ENCODE measurements at places on chromosomes 1 and 21. TPM values are rescaled to one million over a fixed set of nuclear protein-coding genes. Genes with fewer than 3 reads are reported as not detected.
A peak's percentile ranks its signal among the peaks of the same experiment; 100 is the strongest.

GRCh38 chr1:244214009-244214967 is 163.2 kb downstream of the ZBTB18 start:
- H3K36me3 ChIP-seq, result no peaks in the 10 kb centered on the region
- H3K27me3 ChIP-seq, result no peaks in the 10 kb centered on the region
- peaks cover 32% of the 10 kb centered on the region for H3K4me1 ChIP-seq
- DNase-seq, result peak; percentile 96
- H3K27ac ChIP-seq, result peak overlapping the region; percentile 71

DNA sequence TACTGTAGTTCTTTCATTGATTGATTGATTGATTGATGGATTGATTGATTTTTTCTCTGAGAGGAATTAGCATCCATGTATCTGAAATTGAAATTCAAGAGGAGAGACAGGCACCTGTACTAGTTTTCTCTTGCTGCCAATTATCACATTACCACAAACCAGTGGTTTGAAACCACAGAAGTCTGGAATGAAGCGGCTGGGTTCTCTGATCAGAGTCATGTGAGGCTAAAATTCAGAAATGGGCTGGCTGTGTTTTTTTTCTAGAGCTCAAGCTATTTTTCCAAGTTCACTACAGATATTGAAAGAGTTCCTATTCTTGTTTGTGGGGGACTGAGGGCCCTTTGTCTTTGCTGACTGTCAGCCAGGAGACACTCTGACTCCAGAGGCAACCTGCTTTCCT is 10.0 kb downstream of the NBPF3 start:
- no peak overlapping the region for H3K4me3 ChIP-seq
- peaks cover 5% of the 10 kb centered on the region for H3K36me3 ChIP-seq
- no peaks in the 10 kb centered on the region for H3K27me3 ChIP-seq

DNA sequence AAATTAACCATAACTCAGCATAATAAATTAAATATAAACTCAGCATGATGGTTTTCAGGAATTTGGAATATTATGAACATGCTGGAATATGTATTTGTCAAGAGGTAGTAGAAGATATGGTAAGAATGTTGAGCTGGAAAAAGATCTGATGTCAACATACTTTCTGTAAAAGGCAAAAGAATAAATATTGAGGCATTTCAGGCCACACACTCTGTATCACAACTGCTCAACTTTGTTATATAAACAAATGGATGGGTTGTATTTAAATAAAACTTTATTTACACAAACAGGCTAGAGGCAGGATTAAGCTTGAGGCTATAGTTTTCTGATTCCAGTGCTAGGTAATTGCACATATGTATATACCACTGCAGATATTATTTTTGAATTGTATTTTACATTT is 1409.4 kb downstream of the MRPL39 start:
- H3K4me3 ChIP-seq, result no peak overlapping the region
- no peaks in the 10 kb centered on the region for H3K4me1 ChIP-seq
- no peaks in the 10 kb centered on the region for H3K36me3 ChIP-seq
- no peaks in the 10 kb centered on the region for H3K27me3 ChIP-seq

- peaks cover 4% of the 10 kb centered on the region for H3K36me3 ChIP-seq
- H3K4me1 ChIP-seq, result peaks cover 15% of the 10 kb centered on the region
- no peak for DNase-seq
- H3K27ac ChIP-seq, result no peak overlapping the region
Observed at GRCh38 chr1:179146476-179146875, 64.6 kb downstream of the TOR3A start.

DNA sequence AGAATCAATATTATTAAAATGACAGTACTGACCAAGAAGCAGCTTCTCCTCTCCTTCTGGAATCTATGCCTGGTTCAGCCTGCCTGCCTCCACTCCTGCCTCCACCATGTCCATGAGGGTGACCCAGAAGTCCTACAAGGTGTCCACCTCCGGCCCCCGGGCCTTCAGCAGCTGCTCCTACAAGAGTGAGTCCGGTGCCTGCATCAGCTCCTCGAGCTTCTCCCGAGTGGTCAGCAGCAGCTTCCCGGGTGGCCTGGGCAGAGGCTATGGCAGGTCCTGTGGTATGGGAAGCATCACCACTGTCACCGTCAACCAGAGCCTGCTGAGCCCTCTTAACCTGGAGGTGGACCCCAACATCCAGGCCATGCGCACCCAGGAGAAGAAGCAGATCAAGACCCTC is 822.4 kb upstream of the NEGR1 start:
- H3K27ac ChIP-seq, result no peak overlapping the region
- no peaks in the 10 kb centered on the region for H3K36me3 ChIP-seq
- no peaks in the 10 kb centered on the region for H3K27me3 ChIP-seq
- H3K4me1 ChIP-seq, result no peaks in the 10 kb centered on the region
- DNase-seq, result no peak
- no peak overlapping the region for H3K4me3 ChIP-seq

DNA sequence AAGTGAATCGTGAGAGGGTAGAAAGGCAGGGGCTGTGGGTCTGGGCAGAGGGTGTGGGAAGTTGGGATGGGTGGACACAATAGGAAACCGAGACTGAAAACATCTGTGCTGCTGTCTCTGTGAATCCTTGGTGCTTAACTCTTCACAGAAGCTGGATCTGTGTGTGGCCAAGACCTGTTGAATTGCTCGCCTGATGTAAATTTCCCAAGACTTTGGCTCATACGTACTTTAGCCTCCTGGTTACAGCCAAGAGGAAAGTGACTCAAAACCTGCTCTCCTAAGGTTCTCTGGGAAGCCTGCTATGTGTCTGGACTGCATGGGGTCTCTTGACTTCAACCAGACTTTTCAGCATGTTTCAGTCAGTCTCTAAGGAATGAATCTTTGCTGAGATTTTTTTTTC is 270.3 kb downstream of the RWDD3 start:
- H3K4me3 ChIP-seq, result no peak overlapping the region
- H3K27ac ChIP-seq, result no peak overlapping the region
- no peaks in the 10 kb centered on the region for H3K36me3 ChIP-seq
- H3K27me3 ChIP-seq, result no peaks in the 10 kb centered on the region
- H3K4me1 ChIP-seq, result no peaks in the 10 kb centered on the region

Gene GREM2
- total RNA-seq, result not detected

Gene NUP210L
- total RNA-seq, result not detected

Gene TEDDM1
- total RNA-seq, result not detected

Gene CRP
- not detected for total RNA-seq

Gene FNDC5
- total RNA-seq, result 0.84 TPM
